ENCODE measurements at places on chromosomes 11 and 22. TPM values are rescaled to one million over a fixed set of nuclear protein-coding genes. Genes with fewer than 3 reads are reported as not detected.

Gene LARGE2
- 1.6 TPM for total RNA-seq

Gene IL10RA
- total RNA-seq: 0.21 TPM

Gene SEPTIN3
- total RNA-seq: 1.0 TPM

Gene PTGDR2
- 0.10 TPM for total RNA-seq

Gene NXPE4
- total RNA-seq: not detected

Gene MLC1
- total RNA-seq: not detected

Gene RASGRP2
- 1.5 TPM for total RNA-seq

Gene TMEM218
- total RNA-seq: 21.5 TPM

Gene LRRC75B
- total RNA-seq: 8.4 TPM

Gene YWHAH
- 134 TPM for total RNA-seq

Gene DEFB131B
- total RNA-seq: not detected

Gene MRGPRE
- total RNA-seq: not detected

Gene OR5D16
- total RNA-seq: not detected

Gene CHRM4
- total RNA-seq: 0.70 TPM

Gene PDGFB
- total RNA-seq: 3.7 TPM

Gene BDNF
- 8.8 TPM for total RNA-seq

Gene EIF1AD
- total RNA-seq: 40.8 TPM

Gene PHOX2A
- total RNA-seq: not detected

Gene PAMR1
- total RNA-seq: 0.25 TPM

Gene TRPT1
- total RNA-seq: 23.2 TPM

Gene SSTR3
- not detected for total RNA-seq

Gene RIMBP3C
- 0.13 TPM for total RNA-seq

Gene CHST1
- 1.9 TPM for total RNA-seq

Gene MTMR2
- 22.7 TPM for total RNA-seq
